ENCODE measurements at places on chromosomes 2 and 18.

- H3K36me3 ChIP-seq: peaks cover 19% of the 10 kb centered on the region
- H3K27ac ChIP-seq: no peak overlapping the region
- H3K4me1 ChIP-seq: peaks cover 4% of the 10 kb centered on the region
- H3K4me3 ChIP-seq: no peak overlapping the region
Observed at GRCh38 chr2:42249284-42249683, 80.1 kb downstream of the EML4 start.

DNA sequence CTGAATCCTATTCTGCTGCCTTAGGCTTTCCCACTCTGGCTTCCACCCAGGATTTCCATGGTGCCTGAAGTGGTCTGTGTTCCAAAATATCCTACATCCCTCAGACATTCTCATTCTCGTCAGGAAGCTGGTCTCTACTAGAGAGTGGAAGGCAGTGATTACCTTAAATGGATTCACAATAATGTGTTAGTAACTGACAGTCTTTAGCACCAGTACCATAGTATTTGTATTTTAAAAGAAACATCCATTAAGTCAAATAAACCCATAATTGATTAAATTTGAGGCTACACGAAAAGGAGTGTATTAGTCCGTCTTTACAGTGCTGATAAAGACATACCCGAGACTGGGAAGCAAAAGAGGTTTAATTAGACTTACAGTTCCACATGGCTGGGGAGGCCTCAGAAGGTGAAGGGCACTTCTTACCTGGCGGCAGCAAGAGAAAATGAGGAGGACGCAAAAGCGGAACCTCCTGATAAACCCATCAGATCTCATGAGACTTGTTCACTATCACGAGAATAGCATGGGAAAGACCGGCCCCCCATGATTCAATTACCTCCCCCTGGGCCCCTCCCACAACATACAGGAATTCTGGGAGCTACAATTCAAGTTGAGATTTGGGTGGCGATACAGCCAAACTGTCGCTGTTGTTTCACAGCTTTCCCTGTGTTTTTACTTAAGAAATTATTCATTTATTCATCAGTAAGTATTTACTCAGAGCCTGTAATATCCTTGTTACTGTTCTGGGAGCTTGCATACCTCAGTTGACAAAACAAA is 306.5 kb downstream of the STK39 start:
- no peak for DNase-seq
- no peaks in the 10 kb centered on the region for H3K36me3 ChIP-seq
- H3K27ac ChIP-seq: no peak overlapping the region
- no peaks in the 10 kb centered on the region for H3K4me1 ChIP-seq
- H3K27me3 ChIP-seq: no peaks in the 10 kb centered on the region

DNA sequence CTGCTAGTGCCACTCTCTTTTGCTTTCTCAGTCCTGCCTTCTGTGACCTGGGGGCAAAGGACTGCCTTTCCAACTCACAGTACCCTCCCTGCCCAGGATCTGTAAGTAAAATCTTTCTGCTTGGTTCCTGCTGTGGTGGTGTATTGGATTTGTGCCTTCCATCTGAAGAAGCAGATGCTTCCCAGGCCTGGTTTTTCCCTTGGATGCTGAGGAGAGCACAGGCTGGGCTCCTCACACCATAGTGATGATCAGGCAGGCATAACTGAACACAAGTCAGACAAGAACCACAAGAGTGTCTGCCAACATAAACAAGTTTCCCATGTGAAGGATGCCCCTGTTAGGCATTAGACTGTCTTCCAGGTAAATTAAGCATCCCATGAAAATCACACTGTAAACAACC is 121.3 kb upstream of the NRXN1 start:
- H3K4me3 ChIP-seq: no peak overlapping the region
- no peak overlapping the region for H3K27ac ChIP-seq
- H3K36me3 ChIP-seq: no peaks in the 10 kb centered on the region
- no peak for DNase-seq
- no peaks in the 10 kb centered on the region for H3K4me1 ChIP-seq

- no peaks in the 10 kb centered on the region for H3K27me3 ChIP-seq
- H3K27ac ChIP-seq: no peak overlapping the region
- no peak overlapping the region for H3K4me3 ChIP-seq
- no peaks in the 10 kb centered on the region for H3K4me1 ChIP-seq
- DNase-seq: no peak
Observed at GRCh38 chr2:229050133-229050532, 221.0 kb downstream of the PID1 start.

GRCh38 chr18:22171258-22172119 is 2.1 kb downstream of the GATA6 start:
- peak overlapping the region; percentile 86 for H3K27ac ChIP-seq
- peaks cover 100% of the 10 kb centered on the region for H3K27me3 ChIP-seq
- no peaks in the 10 kb centered on the region for H3K36me3 ChIP-seq
- peaks cover 62% of the 10 kb centered on the region for H3K4me1 ChIP-seq
- DNase-seq: no peak

DNA sequence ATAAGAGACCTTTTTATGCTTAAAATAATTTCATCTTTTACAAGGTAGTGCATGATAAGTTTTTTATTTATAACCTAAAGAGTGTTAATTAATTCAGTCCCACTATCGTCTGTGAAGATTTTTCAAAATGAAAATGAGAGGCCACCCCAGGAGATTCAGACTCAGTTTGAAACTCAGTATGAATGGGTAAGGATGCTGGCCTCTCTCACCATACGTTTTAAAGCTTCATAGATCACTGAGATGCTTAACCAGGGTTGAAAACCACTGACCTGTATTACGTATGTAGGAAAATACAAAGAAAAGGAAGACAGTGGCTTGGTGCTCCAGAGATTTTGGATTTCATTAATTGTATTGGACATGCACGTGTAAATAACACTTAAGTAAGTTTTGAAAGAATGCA is 278.7 kb downstream of the FSIP2 start:
- H3K36me3 ChIP-seq: no peaks in the 10 kb centered on the region
- no peak overlapping the region for H3K27ac ChIP-seq
- no peak for DNase-seq
- H3K4me1 ChIP-seq: no peaks in the 10 kb centered on the region
- H3K4me3 ChIP-seq: no peak overlapping the region
- no peaks in the 10 kb centered on the region for H3K27me3 ChIP-seq

DNA sequence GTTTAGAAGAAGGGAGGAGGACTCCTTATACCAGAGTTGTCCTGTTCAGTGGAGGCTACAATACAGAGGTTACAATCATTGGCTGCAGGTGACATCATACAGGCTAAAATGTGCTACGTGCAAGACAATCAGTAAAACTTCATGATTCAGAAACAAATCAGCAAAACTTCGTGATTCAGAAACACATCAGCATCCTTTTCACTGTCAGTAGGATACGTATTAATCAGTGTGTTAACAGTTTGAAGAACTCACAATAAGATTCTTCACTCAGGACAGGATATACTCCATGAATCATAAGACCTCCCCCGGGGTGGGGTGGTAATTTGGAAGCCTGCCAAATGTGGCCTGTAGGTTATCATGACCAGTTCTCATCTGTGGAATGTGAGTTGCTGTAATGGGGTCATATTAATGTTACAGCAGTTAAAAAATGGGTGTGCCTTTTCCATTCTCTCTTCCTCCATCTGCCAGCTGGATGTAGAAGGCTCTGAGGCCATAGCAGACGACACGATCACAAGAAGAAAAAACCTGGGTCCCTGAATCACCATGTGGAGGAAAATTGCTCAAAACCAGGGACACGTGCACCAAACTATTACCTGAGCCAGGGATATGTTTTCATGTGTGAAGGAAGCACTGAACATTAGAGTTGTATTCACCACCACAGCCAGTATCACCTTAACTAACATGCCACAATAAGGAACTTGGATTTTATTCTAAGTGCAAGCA is 134.8 kb upstream of the CREB1 start:
- H3K4me1 ChIP-seq: no peaks in the 10 kb centered on the region
- peak overlapping the region; percentile 69 for H3K27ac ChIP-seq
- DNase-seq: no peak
- H3K4me3 ChIP-seq: no peak overlapping the region
- no peaks in the 10 kb centered on the region for H3K36me3 ChIP-seq

DNA sequence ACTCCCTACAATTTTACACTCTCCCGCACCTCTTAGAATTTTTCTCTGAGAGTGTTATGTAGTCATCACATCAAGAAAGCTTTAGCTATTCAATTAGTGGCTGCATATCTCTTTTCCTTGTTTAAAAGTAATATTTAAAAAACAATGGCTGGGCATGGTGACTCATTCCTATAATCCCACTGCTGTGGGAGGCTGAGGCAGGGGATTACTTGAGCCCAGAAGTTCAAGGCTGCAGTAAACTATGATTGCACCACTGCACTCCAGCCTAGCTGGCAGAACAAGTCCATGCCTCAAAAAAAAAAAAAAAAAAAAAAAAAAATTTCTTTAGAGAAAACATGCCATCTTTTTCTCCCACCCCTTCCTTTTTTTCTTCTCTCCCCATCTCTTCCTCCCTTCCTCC is 44.3 kb downstream of the AQP4 start:
- no peaks in the 10 kb centered on the region for H3K36me3 ChIP-seq
- no peaks in the 10 kb centered on the region for H3K4me1 ChIP-seq
- peak overlapping the region; percentile 1 for H3K27ac ChIP-seq
- H3K27me3 ChIP-seq: no peaks in the 10 kb centered on the region
- H3K4me3 ChIP-seq: no peak overlapping the region

DNA sequence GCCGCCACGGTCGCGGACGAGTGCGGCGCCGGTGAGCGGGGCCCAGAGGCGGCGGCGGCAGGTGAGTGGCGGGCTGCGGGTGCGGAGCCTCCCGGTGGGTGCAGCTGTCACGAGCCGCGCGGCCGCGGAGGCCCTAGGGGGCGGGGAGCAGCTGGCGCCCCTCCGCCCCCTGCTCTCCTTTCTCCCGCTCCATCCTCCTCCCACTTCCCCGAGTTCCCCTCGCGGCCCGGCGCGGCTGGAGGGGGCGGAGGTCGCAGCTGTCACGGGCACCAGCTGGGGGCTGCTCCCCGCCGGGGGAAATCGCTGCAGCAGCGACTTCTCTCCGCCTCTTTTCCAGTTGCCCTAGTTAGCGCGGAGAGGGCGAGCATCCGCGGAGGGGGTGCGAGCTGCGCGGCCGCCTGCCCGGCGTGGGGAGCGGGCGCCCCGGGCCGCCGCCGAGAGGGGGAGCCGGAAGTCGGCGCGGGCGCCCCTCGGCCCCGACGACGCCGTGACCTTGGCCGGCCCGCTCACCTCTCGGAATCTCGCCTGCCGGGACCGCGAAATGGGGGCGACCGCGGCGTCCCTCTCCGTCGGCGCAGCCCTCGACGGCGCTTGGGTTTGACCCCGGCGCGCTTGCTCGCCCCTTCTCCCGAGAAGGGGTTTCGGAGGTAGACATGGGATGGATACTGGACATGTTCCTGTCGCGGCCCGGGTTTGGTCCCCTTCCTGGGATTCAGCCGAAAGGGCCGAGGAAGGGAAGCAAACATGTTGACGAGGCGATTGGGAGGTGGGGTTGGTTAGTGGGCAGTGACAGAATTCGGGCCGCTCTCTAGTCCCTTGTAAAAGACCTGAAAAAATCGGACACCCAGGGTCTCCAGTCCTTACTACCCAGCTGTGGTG is 727 bp downstream of the NCOA1 start:
- H3K27ac ChIP-seq: peak overlapping the region; percentile 90
- no peaks in the 10 kb centered on the region for H3K27me3 ChIP-seq
- no peaks in the 10 kb centered on the region for H3K36me3 ChIP-seq
- no peak for DNase-seq

DNA sequence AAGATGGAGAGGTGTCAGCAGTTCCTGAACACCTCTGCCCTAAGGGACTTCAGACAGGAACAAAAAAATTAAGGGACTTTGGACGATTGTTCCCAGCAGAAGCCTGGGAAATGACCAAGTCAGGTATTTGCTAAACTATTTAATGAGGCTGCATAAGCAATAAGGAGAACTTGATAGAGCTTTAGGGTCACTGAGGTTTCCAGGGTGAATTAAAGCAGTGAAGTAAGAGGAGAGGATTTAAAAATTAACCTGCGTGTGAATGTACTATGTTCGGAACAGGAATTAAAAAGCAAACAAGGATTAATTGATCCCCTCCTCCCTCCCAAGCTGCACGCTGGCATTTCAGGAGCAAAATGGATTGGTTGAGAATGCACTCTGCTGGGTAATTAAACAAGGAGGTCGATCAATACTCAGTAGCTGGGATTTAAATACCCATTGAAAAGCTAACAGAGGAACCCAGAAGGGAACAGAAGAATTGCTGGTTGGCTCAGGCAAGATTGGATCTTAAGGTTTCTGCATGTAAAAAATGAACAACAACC is 157.2 kb downstream of the RNF152 start:
- no peak overlapping the region for H3K4me3 ChIP-seq
- peak overlapping the region; percentile 49 for H3K27ac ChIP-seq
- H3K27me3 ChIP-seq: no peaks in the 10 kb centered on the region
- H3K36me3 ChIP-seq: no peaks in the 10 kb centered on the region
- H3K4me1 ChIP-seq: peaks cover 19% of the 10 kb centered on the region

GRCh38 chr2:20650393-20650876 is 463 bp downstream of the HS1BP3 start:
- no peaks in the 10 kb centered on the region for H3K27me3 ChIP-seq
- peak overlapping the region; percentile 94 for H3K4me3 ChIP-seq
- H3K4me1 ChIP-seq: peaks cover 43% of the 10 kb centered on the region
- no peaks in the 10 kb centered on the region for H3K36me3 ChIP-seq

DNA sequence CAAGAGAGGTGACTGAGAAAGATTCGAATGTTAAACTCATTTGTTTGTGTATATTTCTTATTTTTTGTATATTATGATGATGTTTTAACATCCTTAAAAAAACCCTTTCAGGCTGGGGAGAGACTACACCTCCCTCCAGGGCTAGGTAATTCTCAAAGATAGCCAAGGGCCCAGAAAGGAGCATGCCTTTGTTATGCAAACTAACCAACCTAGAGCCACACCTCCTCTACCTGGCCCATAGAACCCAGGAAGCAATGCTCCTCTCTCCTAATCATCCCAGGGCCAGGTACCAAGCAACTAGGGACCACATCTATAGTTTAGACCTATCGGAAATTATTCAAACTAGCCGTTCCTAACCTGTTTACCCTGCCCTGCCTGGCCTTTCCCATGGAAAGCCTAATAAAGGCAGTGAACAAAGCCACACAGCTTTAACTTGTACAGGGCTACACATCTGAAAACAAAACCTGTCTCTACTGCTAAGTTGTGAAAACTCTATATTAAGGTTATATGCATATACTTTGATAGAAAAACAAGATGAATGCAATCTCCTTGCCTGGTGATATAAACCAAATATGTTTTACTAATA is 79.7 kb downstream of the COLEC12 start:
- H3K36me3 ChIP-seq: no peaks in the 10 kb centered on the region
- H3K4me1 ChIP-seq: peaks cover 31% of the 10 kb centered on the region
- H3K4me3 ChIP-seq: no peak overlapping the region
- no peak for DNase-seq
- no peaks in the 10 kb centered on the region for H3K27me3 ChIP-seq

DNA sequence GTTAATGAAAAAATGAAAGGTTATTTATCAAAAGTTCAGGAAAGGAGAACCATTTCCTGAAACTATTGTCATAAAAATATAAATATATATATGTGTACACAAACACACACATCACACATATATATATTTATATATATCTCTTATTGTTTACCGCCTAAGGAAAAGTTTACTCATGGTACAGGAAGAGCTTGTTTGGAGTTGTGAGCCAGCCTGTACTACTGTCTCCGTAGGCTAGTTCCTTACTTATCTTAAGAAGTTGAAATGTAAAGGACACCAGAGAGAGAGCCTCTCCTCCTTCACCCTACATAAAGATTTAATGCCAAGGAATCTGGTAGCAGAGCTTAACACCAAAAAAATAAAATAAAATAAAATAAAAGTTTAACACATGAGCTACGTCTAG is 19.6 kb downstream of the DSC1 start:
- no peaks in the 10 kb centered on the region for H3K4me1 ChIP-seq
- H3K4me3 ChIP-seq: no peak overlapping the region
- no peak for DNase-seq
- H3K27ac ChIP-seq: no peak overlapping the region
